Stimulated activated CD4-positive, alpha-beta T cell treated with anti-CD3 and anti-CD28 coated beads, Interleukin-4, amount 100 ng/mL, for 48 hours (primary cell): ENCODE measurements at places on chromosomes 11 and 22.

GRCh38 chr11:9922806-9923205 lies 258.9 kb downstream of the SWAP70 start:
- no peak for DNase-seq

GRCh38 chr11:132549001-132549400 lies 983.3 kb downstream of the OPCML start:
- no peak for DNase-seq

GRCh38 chr11:13118194-13118593 lies 109.1 kb downstream of the RASSF10 start:
- DNase-seq = no peak

DNA sequence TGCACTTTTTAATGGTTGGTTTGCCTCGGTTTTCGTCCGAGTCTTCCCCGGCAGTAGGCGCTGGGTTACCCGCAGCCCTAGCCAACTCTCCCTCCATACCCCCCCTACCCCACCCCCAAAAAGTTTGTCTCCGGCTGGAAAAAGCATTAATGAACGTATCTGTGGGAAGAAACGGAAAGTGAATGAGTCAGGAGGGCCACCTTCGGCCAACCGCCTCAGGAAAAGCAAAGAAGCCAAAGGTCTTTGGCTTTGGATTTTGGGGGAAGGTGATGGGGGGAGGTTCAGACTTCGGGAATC lies 508 bp upstream of the FLI1 start:
- no peak for DNase-seq

DNA sequence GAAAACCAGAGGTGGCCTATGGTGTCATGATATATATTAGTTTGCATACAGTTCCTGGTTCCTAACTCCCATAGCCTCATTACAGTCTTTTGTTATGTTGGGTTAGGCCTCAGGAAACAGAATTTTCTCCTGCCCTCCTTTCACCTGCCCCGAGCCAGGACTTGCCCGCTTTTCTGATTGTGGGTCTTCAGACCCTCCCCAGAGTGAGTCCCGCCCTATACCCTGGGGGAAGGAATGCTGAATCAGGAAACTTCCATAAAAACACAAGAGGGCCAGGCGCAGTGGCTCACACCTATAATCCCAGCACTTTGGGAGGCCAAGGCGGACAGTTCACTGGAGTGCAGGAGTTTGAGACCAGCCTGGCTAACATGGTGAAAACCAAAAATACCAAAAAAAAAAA lies 70.9 kb downstream of the SLC35F2 start:
- no peak for DNase-seq

DNA sequence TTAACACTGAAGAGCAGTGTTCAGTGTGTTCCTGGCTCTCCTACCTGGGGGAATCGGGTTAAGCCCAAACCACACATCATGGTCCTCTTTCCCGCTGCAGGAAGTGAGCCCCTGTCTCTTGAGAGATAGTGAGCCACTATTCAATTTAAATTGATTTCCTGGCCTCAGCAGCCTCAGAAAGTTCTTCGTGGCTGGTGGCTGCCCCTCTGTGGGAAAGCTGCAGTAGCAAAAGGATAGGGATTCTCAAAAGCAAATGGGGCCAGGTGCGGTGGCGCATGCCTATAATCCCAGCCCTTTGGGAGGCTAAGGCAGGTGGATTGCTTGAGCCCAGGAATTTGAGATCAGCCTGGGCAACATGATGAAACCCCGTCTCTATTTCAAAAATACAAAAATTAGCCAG lies 49.1 kb upstream of the CD5 start:
- DNase-seq = no peak

DNA sequence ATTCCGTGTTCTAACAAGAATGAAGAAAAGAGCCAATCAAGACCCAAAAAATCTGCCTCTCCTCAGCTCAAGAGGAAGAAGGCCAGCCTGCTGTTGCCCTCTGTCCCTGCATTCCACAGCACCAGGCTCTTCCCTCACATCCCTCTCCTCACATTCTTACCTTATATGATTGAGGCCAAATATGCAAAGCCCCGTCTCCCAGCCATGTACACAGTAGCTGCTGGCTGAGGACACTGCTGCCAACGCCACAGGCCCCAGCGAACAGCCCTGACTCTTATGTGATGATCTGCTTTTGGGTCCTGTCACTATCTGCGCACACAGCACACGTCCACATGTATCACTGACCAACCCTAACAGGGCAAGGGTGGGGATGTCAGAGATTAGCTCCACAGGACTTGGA lies 60.2 kb downstream of the MICAL3 start:
- no peak for DNase-seq

GRCh38 chr11:42257534-42257933 lies 798.1 kb upstream of the LRRC4C start:
- DNase-seq = no peak

GRCh38 chr11:73980001-73980961 lies 2.4 kb downstream of the UCP2 start:
- DNase-seq = peak; percentile 51

- DNase-seq = peak; percentile 6
Observed at GRCh38 chr11:35714882-35715627, 52.5 kb downstream of the TRIM44 start.

GRCh38 chr11:27290261-27291050 lies 72.6 kb downstream of the CCDC34 start:
- DNase-seq = no peak

- no peak for DNase-seq
Observed at GRCh38 chr11:61683961-61684869, 4.0 kb downstream of the DAGLA start.

- DNase-seq = no peak
Observed at GRCh38 chr22:22691716-22692701, 47.6 kb downstream of the GGTLC2 start.

DNA sequence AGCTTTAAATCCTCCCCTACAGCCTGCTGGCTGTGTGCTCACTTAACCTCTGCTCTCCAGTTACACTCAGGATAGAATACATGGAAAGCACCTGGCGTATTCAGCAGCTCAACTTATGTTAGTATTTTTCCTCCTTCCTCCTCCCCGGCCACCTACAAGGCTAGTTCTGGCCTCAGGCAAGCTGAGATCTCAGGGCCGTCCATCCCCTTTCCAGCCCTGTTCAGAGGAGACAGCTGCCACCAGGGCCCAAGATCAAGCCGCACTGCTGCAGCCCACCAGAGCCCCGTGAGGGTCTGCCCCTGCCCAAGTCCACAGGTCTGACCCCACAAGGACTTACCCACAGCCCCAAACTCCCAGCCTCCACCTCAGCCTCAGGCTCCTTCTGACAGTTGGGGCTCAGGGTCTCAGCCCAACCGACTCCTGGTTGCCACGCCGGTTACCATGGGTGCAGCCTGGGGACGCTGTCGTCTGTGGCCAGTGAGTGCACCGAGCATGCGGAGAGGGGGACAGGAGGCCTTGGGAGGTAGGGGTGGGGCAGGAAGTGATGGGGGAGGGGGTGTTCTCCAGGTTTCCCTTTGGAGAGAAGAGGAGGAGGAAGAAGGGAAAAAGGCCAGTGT lies at the start of gene C11orf16:
TSS of gene C11orf16 (minus strand) at position 384 of the 617 bp plus-strand sequence. CDS start 639 bp downstream, outside the sequence.
- no peak for DNase-seq

- DNase-seq = no peak
Observed at GRCh38 chr11:1516273-1517067, 29.9 kb upstream of the MOB2 start.

- DNase-seq = no peak
Observed at GRCh38 chr11:130095326-130095725, 25.6 kb downstream of the APLP2 start.

GRCh38 chr22:36341640-36342041 lies 46.1 kb downstream of the MYH9 start:
- DNase-seq = no peak

GRCh38 chr11:95305705-95306104 lies 74.7 kb upstream of the SESN3 start:
- no peak for DNase-seq

- no peak for DNase-seq
Observed at GRCh38 chr11:110891411-110891810, 179.2 kb upstream of the ARHGAP20 start.

DNA sequence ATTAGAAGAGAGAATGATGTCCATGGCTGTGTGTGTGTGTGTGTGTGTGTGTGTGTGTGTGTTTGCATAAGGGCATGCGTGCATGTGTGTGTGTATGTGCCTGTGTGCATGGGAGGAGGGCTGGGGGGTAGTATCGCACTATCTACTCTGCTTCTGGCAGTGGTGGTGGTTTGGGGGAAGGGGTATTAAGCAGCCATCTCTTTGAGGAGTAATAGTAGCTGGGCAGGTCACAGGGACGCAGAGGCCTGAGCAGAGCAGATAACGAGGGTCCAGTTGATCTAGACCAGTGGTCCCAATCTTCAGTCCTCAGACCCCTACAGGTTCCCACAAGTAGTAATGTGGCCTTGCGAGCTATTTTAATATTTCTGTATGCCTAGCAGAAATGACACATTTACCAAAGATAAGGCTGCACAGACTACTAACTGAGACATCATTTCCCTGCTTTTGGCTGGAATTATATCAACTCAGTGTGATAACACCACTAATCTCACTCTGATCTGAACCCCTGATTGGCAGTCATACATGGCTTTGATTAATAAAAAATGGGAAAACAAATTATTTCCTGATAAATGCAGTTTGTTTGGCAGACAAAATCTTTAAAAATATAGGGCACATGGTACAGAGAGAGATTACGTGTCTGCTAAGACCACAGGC lies 354.3 kb downstream of the BUD13 start:
- DNase-seq = no peak

- DNase-seq = no peak
Observed at GRCh38 chr11:97354026-97354425, 964.2 kb downstream of the JRKL start.

DNA sequence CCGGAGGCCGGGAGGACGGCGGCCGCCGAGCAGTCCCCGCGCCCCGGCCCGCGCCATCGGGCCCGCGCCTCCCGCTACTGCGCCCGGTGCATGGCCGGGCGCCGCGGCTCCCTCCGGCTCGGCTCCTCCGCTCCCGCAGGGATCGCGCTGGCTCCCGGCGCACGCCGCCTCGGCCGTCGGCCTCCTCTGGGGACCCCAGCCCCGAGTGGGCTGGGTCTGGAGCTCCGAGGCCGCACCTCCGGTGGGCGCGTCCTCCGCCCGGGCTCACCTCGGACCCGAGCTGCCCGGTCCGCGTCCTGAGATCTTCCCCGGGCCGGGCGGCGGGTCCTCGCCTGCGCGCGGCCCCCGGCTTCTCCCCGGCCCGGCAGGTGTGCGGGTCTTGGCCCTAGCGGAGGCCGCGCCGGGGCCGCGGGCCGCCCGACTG lies 251 bp downstream of the SHISA8 start:
- no peak for DNase-seq

DNA sequence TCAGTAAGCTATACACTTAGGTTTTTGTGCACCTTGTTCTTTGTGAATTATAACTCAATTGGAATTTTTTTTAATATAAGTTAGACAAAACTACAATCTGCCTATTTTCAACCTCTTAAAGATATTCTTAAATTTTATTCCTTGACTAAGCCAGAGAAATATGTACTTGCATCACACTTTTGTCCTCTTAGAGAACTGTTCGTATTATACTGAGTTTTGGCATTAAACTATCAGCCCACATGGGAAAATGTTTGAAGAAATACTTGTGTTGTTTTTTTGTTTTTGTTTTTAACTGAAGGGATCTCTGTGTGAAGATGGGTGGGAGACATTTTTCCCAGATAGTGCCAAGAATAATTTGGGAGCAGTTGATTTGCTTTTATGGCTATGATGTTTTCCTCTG lies 25.3 kb downstream of the CEP295 start:
- DNase-seq = no peak

GRCh38 chr11:47715082-47715669 lies at the start of gene AGBL2:
Gene AGBL2 (minus strand): TSS chr11:47715369. CDS start chr11:47714650, 719 bp downstream.
- peak; percentile 74 for DNase-seq

- DNase-seq = no peak
Observed at GRCh38 chr11:78244546-78245255, 56.0 kb downstream of the USP35 start.

DNA sequence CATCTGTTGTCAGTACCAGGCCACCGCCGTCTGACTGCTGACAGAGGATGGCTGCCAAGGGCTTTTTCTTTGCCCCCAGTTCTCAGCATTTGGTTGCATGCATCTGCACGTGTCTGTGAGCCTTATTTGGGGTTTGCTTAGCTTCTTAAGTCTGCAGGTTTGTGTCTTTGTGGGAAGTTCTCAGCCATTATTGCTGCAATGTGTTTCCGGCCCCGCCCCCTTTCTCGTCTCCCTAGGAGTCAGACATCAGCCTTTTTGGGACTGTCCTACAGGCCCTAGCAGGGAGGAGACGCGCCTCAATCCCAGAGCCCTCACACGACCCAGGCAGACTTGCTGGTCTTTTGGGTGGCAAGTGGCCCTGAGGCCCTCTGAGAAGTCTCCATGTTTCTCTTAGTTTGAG lies 8.0 kb downstream of the MOB2 start:
- no peak for DNase-seq

GRCh38 chr11:102467853-102468580 lies 15.5 kb upstream of the TMEM123 start:
- no peak for DNase-seq

GRCh38 chr11:69416762-69417698 lies 64.4 kb upstream of the LINC01488 start:
- DNase-seq = no peak

DNA sequence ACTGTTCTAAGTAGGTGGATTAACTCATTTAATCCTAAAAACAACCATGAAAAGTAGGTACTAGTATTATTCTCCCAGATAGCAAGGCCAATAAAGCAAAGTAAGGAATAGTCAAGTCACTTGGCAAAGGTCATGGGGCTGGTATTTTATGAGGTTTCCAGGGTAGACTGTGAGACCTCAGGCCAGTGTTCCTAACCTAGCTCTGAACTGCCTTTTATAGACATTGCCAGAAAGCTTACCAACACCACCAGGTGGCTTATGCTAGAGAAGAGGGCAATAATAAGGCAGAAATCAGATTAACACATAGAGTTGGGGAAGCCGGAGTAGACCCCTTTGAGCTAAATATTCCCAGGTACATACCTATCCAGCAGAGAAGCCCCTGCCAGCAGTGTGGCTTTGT lies 490.9 kb upstream of the TENM4 start:
- DNase-seq = no peak

- DNase-seq = no peak
Observed at GRCh38 chr11:32226480-32226879, 135.6 kb downstream of the RCN1 start.

DNA sequence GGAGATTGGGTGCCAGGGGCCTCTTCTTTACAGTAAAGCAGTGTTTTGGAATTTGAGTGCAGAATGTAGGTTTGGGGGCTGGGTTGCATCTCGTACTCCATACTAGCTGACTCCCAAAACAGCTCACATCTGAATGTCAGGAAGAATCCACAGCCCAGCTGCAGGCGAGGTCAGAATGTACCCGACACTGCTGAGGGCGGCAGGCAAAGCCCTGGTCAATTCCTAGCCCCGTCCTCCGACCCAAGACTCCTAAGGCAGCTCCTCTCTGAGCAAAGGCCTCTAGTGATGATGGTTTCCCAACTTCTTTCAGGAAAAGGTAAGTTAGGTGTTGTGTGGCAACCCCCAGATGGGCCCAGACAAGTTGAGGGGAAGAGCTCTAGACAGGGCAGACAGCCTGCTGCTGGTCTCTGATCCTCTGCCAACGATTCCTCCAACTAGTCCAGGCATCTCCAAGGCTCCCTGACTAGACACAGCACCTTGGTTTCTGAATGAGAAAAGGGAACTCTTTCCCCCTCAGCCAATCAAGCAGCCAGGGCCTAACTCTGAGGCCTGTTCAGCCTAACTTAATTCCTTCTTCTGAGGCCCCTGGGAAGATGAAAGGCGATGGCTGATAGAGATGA lies 8.6 kb downstream of the LARGE2 start:
- no peak for DNase-seq
